ENCODE measurements at places on chromosomes 3 and 15.
A peak's percentile ranks its signal among the peaks of the same experiment; 100 is the strongest.

GRCh38 chr15:71325481-71325880 lies 210.2 kb downstream of the THSD4 start:
- DNase-seq: no peak

DNA sequence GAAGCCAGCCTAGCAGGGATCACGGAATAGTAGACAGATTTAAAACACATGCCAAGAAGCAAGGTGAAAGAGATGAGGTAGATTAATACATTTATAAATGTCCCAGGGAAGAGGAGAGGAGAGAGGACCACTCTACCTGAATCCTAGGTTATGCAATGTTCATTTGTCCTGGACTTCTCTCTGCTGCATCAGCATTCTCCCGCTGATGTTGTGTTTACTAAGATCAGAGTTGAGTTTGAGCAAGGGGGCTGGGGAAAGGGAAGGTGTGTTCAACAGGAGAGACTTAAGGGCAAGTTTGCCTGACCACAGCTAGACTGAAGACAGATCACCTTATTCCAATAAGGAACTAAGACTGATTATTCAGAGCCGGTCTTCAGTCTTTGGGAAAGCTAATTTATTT lies 1.1 kb upstream of the KPNA1 start:
- DNase-seq: no peak

- no peak for DNase-seq
Observed at GRCh38 chr15:94538280-94538679, 306.9 kb downstream of the MCTP2 start.

DNA sequence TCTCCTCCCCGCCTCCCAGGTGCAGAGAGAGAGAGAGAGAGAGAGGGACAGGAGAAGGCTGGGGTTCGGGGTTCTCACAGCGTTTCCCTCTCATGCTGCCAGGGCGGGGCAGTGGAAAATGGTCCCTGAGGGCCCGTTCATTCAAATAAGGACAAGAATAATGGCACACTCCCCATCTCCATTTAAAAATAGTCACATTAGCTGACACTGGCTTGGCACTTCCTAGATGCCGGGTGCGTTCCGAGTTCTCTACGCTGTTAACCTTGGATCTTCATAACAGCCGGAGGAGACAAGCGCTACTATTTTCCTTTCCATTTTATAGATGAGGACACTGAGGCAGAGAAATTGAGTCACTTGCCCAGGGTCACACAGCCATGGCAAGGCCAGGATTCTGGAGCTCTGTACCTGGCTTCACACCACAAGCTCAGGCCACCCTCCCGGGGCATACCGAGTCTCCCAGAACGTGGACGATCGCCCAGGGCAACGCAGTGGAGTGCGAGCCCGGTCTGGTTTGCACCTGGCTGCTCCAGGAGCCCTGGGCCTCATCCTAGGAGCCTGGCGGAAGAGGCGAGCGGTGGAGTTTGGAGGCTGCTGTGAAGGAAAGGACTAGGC lies 608 bp upstream of the SLC6A6 start:
- DNase-seq: no peak

- DNase-seq: peak; percentile 18
Observed at GRCh38 chr15:86337071-86337470, 257.4 kb downstream of the AGBL1 start.

- no peak for DNase-seq
Observed at GRCh38 chr3:101809178-101810021, 30.4 kb downstream of the NXPE3 start.

GRCh38 chr3:159977295-159977694 lies 11.3 kb upstream of the IL12A start:
- no peak for DNase-seq

- no peak for DNase-seq
Observed at GRCh38 chr3:158896729-158897128, 94.9 kb downstream of the MFSD1 start.

- no peak for DNase-seq
Observed at GRCh38 chr3:157279237-157279636, 119.3 kb upstream of the CCNL1 start.

DNA sequence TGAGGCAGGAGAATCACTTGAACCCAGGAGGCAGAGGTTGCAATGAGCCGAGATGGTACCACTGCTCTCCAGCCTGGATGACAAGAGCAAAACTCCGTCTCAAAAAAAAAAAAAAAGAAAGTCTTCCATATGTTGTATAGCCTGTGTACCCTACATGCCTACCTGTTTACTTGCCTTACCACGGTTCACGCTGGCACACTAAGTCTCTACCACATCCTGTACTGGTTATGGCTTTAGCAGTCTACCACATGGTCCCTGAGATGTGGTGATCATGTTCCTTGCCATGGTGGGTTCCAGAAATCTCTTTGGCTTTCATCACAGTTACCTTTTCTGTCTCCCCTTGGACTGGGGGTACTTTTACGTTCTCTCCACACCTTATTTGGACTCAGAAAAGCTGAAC lies 63.8 kb upstream of the TBC1D5 start:
- no peak for DNase-seq

DNA sequence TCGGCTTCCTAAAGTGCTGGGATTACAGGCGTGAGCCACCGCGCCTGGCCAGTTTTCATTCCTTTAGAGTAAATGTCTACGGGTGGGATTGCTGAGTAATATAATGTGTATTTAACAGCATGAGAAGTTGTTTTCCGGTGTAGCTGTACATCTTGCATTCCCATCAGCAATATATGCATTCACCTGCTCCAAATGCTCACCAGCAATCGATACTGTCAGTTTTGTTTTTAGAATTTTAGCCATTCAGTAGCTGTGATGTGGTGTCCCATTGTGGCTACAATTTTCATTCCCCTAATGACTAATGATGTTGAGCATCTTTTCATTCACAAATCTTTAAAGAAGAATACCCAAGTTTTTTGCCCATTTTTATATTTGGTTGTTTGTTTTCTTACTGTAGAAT lies 134.8 kb upstream of the RGMA start:
- DNase-seq: no peak

DNA sequence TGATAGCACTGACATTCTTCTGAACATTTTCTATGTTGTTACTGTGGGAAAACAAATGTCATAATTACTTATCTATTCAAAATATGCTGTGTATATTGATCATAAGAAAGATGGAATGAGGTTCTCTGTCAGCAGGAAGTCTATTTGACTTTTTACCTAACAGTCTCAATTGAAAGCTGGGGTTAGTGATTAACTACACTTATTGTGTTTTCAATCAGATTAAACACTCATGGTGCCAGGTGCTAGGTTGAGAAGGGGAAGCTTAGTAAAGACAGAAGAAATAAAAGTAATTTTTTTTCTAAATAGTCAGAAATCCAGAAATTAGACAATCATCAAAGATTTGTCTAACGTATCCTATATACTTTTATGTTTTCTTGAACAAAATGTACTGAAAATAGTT lies 281.0 kb upstream of the NR2E3 start:
- no peak for DNase-seq

- DNase-seq: no peak
Observed at GRCh38 chr3:188819939-188820338, 351.8 kb upstream of the TPRG1 start.

- DNase-seq: no peak
Observed at GRCh38 chr3:42247576-42248027, 18.4 kb downstream of the CCK start.

- no peak for DNase-seq
Observed at GRCh38 chr3:52704611-52705437, 767 bp downstream of the GLT8D1 start.
